ENCODE measurements at places on chromosomes 5 and 9. TPM values are rescaled to one million over a fixed set of nuclear protein-coding genes. Genes with fewer than 3 reads are reported as not detected.

The PDE4D gene
- total RNA-seq: 1.4 TPM

The TMEM215 gene
- not detected for total RNA-seq

The MCTP1 gene
- 21.5 TPM for total RNA-seq

The ITGA1 gene
- 0.26 TPM for total RNA-seq

DNA sequence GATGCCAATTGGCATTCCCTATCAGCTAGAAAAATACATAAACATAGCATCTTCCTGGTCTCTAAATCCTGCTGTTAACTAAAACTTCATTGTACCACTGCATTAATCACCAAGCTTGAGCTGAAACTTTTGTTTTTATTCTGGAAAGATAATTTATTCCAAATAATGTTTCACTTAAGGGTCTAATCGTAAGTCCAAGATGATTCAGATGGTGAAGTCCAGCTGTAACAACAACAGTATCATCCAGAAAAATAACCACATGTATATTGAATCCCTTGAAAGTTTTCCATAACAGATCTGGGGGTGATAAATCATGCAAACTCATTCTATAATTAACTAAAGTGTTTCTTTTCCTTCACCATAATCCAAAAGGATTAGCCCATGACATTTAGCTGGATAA, 23.9 kb downstream of the RORB start:
- H3K27me3 ChIP-seq: no peaks in the 10 kb centered on the region
- DNase-seq: no peak
- H3K4me1 ChIP-seq: no peaks in the 10 kb centered on the region
- no peaks in the 10 kb centered on the region for H3K36me3 ChIP-seq

- no peak overlapping the region for H3K4me3 ChIP-seq
- no peak for DNase-seq
- H3K4me1 ChIP-seq: no peaks in the 10 kb centered on the region
- no peaks in the 10 kb centered on the region for H3K27me3 ChIP-seq
Measured at GRCh38 chr9:80320916-80321315, 749.2 kb downstream of the TLE4 start.

DNA sequence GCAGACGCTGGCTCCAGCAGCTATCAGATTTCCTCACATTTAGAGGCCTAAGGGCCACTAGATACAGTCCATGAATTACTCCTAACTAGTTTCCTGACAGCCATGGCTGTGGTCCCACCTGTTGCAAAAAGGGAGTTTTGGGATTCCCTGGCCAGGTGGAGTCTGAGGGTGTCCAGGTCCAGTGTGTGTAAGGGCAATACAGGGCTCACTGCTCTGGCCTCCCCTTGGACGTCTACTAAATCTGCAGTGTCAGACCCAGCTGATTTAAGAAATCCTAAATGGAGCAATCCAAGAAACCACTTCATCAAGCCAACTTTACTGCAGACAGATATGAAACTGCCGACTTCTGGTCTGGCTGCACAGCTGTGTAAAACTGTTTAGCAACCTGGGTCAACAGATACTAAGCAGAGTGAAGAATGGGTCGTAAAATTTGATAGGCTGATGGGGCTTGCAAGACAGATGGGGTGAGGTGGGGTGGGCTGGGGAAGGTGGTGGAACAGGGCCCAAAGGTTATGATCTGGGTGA, 116.4 kb downstream of the GADD45G start:
- H3K27me3 ChIP-seq: no peaks in the 10 kb centered on the region
- no peak for DNase-seq
- no peaks in the 10 kb centered on the region for H3K36me3 ChIP-seq
- no peak overlapping the region for H3K4me3 ChIP-seq
- no peaks in the 10 kb centered on the region for H3K4me1 ChIP-seq

DNA sequence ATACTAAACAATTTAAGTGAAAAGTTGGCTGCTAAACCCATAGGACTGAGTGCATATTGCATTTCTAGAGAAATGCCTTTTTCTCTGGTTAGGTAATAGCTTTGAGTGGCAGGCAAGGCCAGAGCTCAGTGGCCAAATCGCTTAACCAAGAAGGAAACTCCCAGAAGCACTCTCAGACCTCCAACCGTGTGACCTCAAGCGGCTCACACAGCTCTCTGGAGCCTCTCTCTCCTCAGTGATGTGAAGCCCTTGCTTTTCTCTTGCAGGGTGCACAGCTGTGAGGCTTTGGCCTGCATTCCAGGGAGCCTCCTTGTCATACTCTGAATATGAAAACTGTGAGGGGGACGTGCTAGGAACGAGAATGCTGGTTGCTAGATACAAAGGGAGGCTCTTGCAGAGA, 106.7 kb downstream of the INSYN2B start:
- H3K4me3 ChIP-seq: no peak overlapping the region
- peaks cover 6% of the 10 kb centered on the region for H3K36me3 ChIP-seq
- no peak overlapping the region for H3K27ac ChIP-seq
- DNase-seq: no peak
- no peaks in the 10 kb centered on the region for H3K27me3 ChIP-seq

DNA sequence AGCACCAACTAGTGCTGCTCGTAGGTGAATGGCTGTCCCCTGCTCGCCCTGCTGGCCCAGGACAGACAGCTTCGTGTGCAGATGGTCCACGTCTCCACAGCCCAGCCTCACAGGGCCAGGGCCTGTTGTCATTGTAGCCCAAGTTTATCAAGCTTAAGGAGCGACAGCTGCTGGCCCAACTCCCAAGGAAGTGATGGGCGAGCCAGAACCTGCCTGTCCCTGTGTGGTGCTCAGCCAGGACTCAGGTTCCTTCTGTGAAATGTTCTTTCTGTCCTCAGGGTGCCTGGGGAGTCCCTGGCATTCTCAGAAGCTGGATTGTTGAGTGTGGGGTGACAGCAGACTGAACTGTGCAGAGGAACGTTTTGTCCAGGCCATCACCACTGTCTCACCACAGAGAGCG, 16.4 kb downstream of the TRIP13 start:
- H3K4me3 ChIP-seq: no peak overlapping the region
- no peaks in the 10 kb centered on the region for H3K27me3 ChIP-seq
- H3K4me1 ChIP-seq: no peaks in the 10 kb centered on the region
- no peak for DNase-seq
- no peak overlapping the region for H3K27ac ChIP-seq

DNA sequence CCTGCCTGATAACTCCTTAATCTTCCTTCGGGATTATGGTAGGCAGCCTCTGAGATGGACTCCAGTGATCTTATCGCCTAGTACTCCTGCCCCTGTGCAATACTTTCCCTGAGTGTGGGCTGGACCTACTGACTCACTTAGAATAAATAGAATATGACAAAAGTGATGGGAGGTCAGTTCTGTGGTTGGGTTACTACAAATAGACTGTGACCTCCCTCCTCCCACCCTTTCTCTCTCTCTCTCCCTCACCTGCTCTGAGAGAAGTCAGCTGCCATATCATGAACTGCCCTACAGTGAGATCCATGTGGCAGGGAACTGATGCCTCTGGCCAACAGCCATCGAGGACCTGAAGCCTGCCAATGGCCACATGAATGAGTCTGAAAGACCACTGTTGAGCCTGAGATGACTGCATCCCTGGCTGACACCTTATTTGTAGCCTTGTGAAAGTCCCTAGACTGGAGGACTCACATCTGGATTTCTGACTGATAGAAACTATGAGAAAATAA, 31.7 kb downstream of the NRG2 start:
- peaks cover 17% of the 10 kb centered on the region for H3K4me1 ChIP-seq
- peak overlapping the region; percentile 63 for H3K27ac ChIP-seq
- H3K36me3 ChIP-seq: no peaks in the 10 kb centered on the region
- no peaks in the 10 kb centered on the region for H3K27me3 ChIP-seq
- H3K4me3 ChIP-seq: no peak overlapping the region
- peak; percentile 83 for DNase-seq

DNA sequence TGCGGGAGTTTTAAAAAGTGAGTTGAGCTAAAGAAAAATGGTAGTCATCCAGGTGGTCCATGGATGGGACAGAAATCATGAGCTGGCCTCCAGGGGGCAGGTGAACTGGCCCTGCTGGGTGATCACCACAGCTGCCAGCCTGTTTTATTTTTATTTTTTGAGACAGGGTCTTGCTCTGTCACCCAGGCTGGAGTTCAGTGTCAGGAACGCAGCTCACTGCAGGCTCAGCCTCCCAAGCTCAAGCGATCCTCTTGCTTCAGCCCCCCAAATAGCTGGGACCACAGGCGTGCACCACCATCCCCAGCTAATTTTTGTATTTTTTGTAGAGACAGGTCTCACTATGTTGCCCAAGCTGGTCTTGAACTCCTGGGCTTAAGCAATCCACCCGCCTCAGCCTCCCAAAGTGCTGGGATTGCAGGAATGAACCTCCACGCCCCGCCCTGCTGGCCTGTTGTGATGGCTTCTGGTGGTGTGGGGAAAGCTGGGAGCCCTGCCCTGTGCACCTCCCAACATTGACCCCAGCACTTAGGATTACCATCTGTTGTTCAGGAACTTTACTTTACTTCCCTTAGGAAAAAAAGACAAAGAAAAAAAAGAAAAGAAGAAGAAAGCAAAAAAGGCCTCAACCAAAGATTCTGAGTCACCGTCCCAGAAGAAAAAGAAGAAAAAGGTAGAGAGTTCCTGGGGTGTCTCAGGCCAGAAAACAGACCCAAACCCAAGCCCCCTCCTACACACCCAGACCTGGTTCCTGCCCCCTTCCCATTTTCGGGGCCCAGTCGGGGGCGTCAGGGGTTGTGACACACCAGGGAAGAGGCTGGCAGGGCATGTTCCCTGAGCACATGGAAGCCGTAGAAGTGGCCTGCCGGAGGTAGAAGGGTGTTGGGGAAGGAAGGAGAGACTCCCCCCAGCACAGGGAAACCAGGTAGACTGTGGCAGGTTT, 14.7 kb downstream of the CD74 start:
- no peak overlapping the region for H3K27ac ChIP-seq
- peaks cover 41% of the 10 kb centered on the region for H3K36me3 ChIP-seq
- no peak overlapping the region for H3K4me3 ChIP-seq
- no peaks in the 10 kb centered on the region for H3K27me3 ChIP-seq

DNA sequence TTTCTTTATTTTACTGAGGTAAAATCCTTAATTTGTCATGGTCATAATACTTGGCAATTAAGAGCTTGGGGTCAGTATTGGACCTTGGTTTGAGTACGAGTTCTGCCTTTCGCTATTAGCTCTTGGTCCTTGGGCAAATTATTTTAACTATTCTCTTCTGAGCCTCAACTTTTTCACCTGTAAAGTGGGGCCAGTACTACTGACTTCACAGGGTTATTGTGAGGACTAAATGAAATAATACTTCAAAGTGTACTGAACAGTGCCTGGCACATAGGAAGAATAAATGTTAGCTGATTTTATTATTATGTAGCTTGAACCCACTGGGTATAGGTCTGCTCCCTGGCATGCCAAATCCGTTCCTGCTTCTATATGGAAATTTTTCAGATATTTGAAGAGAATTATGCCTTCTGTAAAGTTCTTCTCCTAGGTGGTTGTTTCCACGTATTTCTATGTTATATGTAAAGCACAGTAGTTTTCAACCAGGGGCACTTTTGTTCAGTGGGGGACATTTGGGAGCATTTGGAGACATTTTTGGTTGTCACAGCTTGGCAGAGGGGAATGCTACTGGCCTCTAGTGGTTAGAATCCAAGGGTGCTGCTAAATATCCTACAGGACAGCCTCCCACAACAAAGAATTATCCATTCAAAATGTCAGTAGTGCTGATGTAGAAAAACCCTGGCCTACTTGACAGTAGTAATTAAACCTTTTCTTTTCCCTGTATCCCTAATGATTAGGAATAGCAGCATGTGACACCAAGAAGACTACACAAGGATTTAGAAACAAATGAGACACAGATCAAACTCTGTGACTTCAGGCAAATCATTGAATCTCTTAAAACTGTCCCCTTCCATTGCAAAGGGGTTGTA, 4.5 kb downstream of the RCL1 start:
- no peaks in the 10 kb centered on the region for H3K27me3 ChIP-seq
- H3K36me3 ChIP-seq: no peaks in the 10 kb centered on the region
- peak overlapping the region; percentile 51 for H3K4me3 ChIP-seq
- H3K27ac ChIP-seq: peak overlapping the region; percentile 10

GRCh38 chr5:177537389-177538361, 16.7 kb downstream of the FAM193B start:
- no peak overlapping the region for H3K4me3 ChIP-seq
- peaks cover 22% of the 10 kb centered on the region for H3K36me3 ChIP-seq
- DNase-seq: no peak
- no peaks in the 10 kb centered on the region for H3K4me1 ChIP-seq
- no peak overlapping the region for H3K27ac ChIP-seq

All from GM12878 (cell line).